ENCODE measurements at places on chromosomes 6 and 20.

- DNase-seq, result peak; percentile 17
Observed at GRCh38 chr6:135311446-135312200, 130.5 kb downstream of the MYB start.

GRCh38 chr6:40338306-40338705 is 248.9 kb downstream of the LRFN2 start:
- DNase-seq, result no peak

DNA sequence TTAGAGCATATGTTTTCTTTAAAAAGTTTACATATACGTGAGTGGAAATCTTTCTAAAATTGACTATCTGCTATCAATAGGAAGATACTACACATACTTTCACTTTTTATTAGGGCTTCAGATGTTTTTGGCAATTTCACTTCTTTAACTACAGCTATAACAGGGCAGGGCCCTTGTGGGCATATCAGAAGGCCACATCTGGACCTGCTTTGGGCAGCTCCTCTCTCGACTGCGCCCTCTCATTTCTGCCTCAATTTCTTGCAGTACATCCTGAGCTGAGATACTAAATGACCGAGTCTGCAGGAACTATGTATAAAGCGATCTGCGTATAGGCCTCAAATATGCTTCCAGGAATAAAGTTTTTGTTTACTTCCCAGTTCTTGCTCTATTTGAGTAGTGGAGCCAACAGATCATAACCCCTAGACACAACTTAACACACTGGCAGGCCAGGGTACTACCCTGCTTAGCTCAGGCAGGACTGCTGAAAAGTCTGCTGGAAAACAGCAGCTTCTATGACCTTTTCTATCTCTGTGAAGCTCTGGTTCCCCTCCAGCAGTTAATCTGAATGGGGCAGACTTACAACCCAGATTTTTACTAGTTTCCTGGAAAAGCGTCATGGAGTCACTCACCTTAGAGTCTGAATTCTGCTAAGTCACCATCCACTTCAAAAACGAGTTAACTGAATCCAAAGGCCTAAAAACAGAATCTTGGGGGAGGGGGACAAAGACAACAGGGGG is 12.7 kb downstream of the GCLC start:
- DNase-seq, result no peak

DNA sequence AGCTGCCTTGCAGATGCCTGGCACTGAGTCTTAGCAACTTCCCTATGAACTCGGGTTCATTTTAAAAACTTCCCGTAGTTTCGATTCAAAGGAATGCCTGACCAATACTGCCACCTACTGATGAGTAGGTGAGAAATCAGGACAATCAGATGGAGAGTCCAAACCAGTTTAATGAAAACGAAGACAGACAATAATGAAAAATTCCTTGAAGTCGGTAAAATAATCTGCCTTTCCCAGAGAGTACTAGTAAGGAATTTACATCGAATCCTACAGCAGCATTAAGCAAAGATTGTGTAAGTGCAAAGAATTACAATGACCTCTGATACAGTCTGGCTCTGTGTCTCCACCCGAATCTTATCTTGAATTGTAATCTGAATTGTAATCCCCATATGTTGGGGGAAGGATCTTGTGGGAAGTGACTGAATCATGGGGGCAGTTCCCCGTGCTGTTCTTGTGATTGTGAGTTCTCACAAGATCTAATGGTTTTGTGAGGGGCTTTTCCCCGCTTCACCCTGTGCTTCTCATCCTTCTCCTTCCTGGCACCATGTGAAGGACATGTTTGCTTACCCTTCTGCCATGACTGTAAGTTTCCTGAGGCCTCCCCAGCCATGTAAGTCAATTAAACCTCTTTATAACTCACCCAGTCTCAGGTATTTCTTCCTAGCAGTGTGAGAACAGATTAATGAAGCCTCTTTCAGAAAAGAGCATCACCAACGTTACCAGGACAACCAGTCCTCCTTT is 134.4 kb downstream of the ARHGAP18 start:
- no peak for DNase-seq

DNA sequence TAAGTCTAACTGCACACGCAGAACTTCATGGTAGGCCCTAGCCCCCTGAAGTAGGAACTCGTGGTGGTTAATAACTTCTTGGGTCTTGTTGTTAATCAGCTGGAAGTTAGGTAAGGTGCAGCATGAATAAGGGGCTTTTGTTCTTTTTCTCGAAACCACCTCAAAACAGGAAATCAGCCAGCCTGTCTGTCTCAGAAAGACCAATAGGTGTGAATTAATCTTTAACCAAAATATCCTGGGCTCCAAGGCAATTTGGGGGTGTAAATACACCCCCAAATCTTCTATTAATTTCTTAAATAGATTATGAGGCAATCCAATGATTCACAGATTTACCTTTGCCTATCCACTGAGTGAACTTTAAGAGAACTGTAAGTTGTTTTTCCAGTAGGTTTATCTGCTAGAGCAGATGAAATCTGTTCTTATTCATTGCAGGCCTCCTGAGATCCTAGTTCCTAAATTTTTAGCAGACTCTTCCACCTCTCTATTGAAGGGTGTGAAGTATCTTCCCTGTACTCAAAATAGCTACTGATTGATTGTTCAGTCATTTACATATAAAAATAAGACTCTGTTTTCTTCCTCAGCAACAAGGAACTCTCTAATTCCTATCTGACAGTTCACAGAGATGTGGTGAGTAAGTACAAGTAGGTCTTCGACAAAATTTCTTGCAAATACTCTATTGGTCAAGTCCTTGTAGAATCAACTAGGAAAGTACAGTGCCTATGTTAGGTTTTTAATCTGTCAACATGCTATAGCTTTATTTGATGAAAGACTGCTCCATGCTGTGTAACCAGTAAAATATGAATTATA is 427.1 kb upstream of the NOX3 start:
- DNase-seq, result no peak

DNA sequence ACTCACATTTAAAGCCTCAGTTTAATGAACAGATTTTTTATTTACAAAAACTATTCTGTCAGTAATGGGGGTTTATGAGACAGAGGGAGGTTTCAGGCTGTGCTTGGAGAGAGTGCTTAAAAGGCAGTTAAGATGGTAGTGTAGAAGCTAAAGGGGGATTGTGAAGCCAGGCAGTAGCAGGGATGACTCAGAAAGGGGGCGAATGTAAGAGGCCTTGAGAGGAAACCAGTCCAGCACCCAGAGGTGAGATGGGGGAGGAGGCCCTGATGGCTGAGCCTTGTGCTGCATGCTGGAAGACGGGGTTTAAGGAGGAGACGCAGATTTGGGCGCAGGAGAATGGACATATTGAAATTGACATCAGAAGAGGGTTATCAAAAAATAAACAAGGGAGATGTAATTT is 6.6 kb upstream of the SERPINB9 start:
- DNase-seq, result no peak

- DNase-seq, result no peak
Observed at GRCh38 chr6:46310196-46310595, 139.4 kb upstream of the ENPP5 start.

DNA sequence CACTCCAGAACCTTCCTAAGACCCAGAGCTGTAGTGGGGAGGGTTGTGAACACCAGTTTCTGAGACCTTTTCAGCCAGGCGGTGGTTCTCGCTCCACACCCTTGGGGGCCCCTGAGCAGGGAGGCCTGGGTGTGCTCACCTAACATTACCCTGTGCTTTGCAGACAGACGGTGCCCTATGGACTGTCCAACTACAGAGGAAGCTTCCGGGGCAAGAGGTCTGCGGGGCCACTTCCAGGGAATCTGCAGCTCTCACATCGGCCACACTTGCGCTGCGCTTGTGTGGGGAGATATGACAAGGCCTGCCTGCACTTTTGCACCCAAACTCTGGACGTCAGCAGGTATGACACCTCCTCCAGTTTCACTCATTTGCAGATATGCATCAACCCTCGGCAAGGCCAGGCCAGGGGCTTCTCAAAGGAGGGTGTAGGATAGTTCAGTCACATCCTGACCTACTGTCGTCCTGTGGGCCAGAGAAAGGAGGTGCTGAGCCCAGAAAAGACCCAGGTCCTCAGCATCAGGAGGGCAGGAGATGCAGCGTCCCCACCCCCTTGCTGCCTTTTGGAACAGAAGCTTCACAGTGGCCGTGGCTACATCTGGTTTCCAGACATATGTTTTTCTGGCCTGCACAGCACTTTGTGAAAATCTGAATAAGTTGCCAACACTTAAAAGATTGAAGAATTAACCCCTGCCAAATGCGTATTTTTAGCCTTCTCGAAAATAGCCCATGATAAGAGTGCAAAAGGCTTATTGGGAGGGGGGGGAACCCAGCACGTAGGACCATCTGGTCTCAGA is 20.6 kb downstream of the EDN3 start:
- DNase-seq, result no peak

GRCh38 chr20:818001-818664 is 15.4 kb upstream of the FAM110A start:
- DNase-seq, result no peak

- DNase-seq, result no peak
Observed at GRCh38 chr20:59770270-59770669, 163.2 kb downstream of the SYCP2 start.

Data from SHP77 treated with DMSO at 0.1 percent for 48 hours (cell line).